Stimulated activated CD8-positive, alpha-beta memory T cell treated with anti-CD3 and anti-CD28 coated beads, Interleukin-12 subunit alpha, Interleukin-12 subunit beta, amount 100 ng/mL, for 1 hour (primary cell): ENCODE measurements at places on chromosomes 5 and 9.

DNA sequence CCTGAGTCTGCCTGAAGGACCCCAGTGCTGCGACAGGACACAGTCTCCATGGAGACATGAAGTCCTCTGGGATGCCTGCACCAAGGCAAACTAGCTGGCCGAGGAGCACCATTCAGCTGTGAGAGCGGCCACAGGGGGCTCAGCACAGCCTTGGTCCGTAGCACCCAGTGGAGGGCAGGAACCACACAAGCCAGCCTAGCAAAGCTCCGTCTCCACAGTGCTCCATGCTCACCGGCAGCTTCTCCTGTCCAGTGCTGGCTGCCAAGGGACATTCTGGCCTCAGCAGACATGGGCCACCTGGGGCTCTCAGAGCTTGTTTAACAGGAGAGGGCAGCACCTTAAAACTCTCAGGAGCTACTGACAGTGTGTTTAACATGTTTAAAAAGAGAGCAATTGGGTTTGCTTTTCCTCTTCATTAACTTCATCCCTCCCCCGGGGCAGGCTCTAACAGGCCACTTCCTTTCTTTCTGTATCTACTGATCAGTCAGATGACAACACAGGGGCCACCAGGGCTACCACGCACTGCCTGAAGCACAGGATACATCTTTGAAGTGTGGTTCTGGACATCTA is 57.0 kb downstream of the SECISBP2 start:
- no peak for DNase-seq

DNA sequence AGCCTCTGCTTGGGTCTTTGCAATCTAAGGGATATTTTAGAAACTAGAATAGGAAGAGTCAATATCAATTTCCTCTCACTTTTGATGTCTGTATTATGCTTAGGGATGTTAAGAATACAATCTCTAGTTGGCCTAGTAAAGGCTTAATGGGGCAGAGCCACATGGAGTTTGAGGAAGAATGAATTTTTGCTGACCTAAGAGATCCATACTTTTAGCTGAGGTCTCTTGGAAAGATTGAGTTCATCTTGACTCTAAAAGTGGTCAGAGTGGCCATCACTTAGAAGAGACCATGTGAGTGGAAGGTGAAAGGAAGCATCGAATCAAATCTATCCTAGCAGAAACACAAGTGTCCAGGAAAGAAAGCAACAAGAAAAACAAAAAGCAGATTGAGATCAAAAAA is 92.2 kb upstream of the SLC28A3 start:
- DNase-seq, result no peak

GRCh38 chr5:145157841-145158240 is 677.3 kb downstream of the PRELID2 start:
- no peak for DNase-seq

DNA sequence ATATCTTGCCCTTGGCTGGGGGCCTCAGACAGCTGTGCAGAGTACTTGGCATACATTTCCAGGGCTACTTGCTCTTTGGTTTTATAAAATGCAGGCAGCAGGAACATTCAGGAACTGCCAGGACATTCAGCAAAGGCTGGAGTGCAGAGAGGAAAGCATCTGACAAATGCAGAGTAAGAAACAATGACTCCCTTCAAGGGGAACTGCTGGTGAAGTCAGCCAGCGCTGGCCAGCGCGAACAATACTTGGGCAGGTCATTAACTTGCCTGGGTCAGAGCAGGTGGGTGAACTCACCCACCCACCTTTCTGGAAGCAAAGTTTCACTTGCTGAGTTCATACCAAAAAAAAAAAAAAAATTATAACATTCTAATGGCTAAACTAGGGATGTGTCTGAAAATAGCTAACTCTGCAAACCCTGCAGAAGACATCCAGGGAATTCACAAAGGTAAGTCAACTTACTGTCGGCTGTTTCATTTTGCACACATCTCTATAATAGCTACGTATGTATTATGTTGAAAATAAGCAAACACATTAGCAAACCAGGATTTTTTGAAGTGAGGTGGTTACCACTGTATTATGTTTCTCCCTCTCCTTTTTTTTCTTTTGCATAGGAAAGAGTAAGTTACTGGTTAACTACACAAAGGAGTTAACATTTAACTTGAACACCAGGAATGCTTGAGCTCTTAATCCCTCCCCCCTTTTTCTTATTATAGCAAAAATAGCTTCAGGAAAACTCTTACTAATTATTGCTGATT is 152.2 kb downstream of the GLIS3 start:
- DNase-seq, result no peak

DNA sequence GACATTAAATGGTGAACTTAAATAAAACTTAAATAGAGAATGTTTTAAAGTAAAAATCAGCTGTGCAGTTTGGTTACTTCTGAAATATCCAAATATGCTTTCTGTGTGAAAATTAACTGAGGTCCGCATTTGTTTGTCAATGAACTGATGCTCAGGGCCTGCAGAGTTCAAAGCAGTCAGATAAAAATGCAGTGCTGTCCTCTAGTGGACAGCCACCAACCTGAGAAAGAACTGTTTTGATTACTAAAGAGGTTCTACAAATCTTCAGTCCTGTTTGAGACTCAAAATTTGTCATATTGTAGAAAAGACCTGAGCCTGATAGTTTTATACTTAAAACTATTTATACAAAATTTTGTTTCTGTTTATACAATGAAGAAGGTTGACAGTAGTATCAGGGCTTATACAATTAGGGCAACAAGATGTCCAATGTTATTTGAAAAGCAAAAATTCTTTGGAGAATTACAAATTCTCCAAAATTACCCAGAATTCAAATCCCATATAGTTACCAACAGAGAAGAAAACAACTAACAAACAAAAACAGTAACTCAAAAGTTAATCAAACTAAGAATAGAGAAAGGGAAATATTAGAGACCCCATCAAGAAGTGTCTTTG is 232.3 kb upstream of the TBCA start:
- no peak for DNase-seq

DNA sequence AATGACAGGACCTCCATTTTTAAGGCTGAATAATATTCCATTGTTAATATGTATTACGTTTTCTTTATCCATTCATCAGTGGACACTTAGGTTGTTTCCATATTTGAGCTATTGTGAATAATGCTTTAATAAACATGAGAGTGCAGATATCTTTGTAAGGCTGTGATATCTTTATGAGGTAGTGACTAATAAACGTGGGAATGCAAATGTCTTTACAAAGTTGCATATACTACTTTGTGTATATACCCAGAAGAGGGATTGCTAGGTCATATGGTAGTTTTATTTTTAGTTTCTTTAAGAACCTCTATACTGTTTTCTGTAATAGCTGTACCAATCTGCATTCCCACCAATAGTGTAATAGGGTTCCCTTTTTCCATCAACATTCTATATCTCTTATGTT is 148.7 kb downstream of the FOCAD start:
- DNase-seq, result no peak

DNA sequence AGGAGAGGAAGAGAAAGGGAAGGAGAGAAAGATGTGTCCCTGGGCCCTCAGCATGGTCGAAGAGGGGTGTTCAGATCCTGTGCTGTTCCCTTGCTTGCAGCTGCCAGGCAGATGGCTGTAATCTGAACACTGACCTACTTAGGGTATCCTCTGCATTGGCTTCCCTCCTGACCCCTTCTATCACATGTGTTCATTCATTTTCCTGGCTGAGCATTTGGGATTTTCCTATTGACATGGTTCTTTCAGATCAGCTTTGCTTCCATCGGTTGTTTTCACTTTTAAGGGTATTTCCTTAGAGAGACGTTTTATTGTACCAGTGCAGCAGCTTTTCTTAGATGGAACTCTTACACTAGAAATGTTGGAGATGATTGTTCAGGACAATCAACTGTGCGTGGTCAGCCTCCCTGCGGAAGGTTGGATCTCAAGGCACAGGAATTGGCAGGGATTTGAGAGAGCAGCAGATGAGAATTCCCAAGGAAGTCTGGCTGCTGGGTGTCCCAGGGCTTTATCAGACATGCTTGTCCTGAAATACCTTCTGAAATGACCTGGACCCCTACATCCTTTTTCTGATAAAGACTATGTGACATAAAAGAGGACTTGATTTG is 26.0 kb downstream of the ACTBL2 start:
- DNase-seq, result no peak

- DNase-seq, result no peak
Observed at GRCh38 chr9:118058227-118058626, 354.0 kb downstream of the TLR4 start.

GRCh38 chr5:135589152-135589551 is 10.4 kb upstream of the CXCL14 start:
- no peak for DNase-seq

GRCh38 chr5:140678993-140679392 is 5.6 kb upstream of the DND1 start:
- no peak for DNase-seq

- DNase-seq, result no peak
Observed at GRCh38 chr5:172385707-172386106, 68.6 kb downstream of the SH3PXD2B start.

GRCh38 chr5:102153003-102153759 is 142.9 kb downstream of the SLCO4C1 start:
- no peak for DNase-seq

DNA sequence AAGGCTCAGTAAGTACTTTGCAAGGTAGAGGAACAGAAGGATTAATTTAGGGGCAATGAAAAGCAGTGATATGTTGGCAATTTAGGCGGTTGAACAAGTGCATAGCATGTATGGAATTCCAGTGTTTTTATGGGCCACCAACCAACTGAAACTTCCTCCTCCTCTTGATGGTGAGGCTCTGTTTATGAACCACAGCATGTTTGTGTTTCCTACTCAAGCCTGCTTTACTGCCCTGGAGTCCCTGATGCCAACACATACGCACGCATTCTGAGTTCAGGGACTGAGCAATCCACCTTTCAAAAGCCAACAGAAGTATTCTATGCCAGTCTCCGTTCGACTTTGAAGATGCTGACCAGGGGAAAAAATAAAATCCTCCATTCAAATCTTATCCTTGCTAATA is 417.5 kb downstream of the EFNA5 start:
- no peak for DNase-seq

- no peak for DNase-seq
Observed at GRCh38 chr5:33582417-33582816, 141.7 kb downstream of the TARS1 start.

DNA sequence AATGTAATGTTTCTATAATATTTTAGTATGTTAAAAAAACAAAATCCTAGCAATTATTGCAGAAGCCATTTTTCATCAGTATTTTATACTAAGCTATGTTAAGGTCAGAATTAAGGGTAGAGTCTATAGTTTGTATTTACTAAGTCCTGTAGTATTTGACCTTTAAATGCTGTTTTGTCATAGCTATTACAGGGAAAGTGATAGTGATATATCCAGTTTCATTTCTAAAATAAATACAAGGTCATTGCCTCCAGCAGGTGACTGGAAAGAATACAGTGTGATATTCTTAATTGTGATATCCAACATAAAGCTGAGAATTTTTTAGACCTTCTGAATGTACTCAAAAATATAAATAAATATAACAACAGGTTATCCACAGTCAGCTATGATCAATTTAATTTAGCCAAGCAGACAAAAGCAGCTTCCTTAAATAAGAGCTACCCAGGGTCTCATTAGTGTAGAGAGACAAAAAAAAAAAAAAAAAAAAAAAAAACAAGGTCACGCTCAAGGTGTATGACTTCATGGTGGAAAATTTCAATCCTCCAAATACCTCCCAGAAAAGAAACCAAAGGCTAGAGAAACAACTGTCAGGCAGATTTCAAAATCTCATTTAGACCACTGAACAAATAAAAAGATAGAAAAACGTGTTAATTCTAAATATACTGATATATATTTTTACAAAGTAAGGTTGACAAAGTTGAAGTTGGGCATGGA is 278.7 kb downstream of the HCN1 start:
- no peak for DNase-seq

- DNase-seq, result no peak
Observed at GRCh38 chr9:22469928-22470544, 23.4 kb downstream of the DMRTA1 start.

DNA sequence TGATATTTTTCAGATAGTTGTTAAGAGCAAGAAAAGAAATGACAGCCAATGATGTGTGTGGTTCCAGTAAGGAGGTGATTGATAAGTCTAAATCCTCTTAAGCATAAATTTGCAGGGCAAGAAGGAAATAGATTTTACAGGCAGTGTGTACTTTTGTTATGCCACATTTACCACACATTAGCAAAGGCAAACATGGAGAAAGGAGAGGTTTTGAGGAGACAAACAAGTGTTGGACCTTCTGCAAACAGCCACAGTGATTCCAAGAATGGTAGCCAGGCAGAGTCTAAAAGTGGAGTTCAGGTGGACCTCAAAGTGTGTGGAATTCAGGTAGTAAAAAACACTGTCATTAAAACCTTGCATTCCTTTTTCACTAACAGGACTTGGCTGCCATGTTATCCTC is 295.9 kb upstream of the ITGA1 start:
- DNase-seq, result no peak

DNA sequence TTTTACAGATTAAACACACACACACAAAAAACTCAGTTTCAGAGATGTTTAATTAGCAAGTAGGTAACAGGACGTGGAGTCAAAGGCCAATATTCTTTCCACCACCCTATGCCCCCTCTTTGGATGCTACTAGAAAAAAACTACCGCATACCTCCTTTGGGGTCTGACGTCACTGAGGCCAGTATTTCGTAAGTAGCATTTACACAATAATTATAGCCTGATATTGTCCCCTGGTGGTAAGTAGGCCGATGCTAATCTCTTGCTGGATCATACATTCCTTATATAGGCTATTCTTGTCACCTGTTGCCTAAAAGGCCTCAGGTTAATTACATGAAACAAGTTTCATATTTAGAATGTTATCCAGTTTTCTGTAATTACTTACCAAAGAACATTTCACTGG is 21.0 kb upstream of the SMARCA2 start:
- DNase-seq, result no peak

GRCh38 chr9:107309271-107309670 is 26.2 kb downstream of the RAD23B start:
- DNase-seq, result no peak

- no peak for DNase-seq
Observed at GRCh38 chr5:80871541-80871961, 88.6 kb upstream of the RASGRF2 start.

GRCh38 chr5:62314213-62314830 is 8.3 kb downstream of the KIF2A start:
- DNase-seq, result no peak

DNA sequence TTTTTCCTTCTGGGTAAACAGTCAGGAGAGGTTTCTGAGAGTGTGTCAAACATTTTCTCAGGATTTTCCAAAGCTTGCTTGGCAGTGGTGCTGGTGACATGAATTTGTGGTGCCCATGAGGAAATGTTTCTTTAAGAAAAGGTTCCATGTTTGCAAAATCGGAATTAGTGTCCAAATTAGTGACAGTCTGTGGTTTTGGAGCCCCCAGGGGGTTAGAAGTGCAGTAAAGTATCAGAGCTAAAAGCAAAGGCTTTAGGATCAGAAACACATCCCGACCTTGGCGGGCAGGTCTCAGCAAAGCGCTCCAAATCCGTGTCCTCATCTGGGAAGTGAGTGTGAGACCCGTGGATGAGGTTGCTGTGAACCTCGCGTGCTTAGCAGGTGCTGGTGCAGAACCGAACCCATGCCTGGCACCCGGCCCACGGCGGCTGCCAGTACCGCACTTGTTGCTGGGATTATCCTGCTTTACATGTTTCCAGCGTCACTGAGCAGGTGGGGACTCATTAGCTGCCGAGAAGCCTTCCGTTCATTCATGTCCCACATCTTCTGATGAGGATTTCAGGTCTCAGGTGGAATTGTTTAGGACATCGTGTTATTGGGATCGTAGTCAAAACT is 70.8 kb upstream of the COL5A1 start:
- DNase-seq, result no peak
